ENCODE measurements at places on chromosomes 5 and 9.

- DNase-seq: no peak
Observed at GRCh38 chr5:2102819-2103776, 220.4 kb upstream of the IRX4 start.

- no peak for DNase-seq
Observed at GRCh38 chr5:110055302-110055701, 365.6 kb downstream of the MAN2A1 start.

- no peak for DNase-seq
Observed at GRCh38 chr5:56543441-56544388, 271.6 kb upstream of the MAP3K1 start.

- no peak for DNase-seq
Observed at GRCh38 chr5:95631255-95631958, 11.5 kb downstream of the GPR150 start.

DNA sequence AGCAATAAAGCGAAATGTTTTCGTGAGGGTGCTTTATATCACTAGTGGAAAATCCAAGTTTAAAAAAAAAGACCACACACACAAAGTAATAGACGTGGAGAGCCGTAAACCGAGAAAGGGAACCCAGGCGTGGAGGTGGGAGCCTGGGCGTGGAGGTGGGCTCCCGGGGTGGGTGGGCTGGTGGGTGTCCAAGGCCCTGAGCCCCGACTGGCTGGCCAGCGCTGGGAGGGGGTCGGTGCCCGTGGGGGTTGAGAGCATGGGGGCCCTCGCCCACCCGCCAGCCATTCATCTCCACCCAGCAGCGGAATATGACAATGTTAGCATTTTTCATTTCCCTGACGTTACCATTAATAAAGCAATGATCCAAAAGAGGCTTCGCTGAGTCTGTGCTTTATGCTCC, 135.0 kb downstream of the MVB12B start:
- no peak for DNase-seq

GRCh38 chr9:70402213-70402612, 12.2 kb downstream of the KLF9 start:
- DNase-seq: no peak

DNA sequence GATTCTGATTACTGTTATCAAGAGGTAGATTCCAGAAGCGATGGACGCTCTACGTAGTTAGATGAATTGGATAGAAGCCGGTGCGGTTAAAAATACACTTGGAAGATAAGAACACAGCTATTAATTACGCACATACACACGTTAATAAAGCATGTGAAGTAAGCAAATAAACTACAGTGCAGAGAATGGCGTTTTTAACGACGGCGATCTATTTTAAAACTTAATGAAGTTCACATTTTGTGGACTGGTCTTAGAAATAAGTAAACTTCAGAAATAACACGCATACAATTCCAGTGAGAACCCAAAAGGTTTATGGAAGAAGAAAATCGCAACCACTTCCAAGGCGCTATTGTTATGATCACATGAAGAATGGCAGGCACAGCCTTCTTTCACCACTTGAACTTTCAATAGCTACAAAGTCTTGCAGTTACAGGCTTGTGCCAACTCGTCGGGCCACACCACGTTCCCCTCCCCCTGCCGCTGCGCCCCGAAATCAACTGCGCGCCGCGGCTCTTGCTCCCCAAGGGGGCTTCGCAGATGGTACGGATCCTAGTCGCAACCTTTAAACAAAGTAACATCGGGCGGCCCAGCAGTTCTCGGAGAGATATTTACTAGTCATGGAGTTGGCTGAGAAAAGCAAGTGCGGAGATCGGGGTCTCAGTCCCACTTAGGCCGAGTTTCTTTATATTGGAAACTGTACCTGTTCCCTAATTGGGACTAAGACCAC, 866 bp upstream of the SEMA6A start:
- no peak for DNase-seq

GRCh38 chr5:176762489-176762888, 47.9 kb upstream of the UNC5A start:
- no peak for DNase-seq

- DNase-seq: no peak
Observed at GRCh38 chr5:120442694-120443093, 21.4 kb upstream of the PRR16 start.

GRCh38 chr9:127860260-127860659, 5.8 kb upstream of the ENG start:
- no peak for DNase-seq

DNA sequence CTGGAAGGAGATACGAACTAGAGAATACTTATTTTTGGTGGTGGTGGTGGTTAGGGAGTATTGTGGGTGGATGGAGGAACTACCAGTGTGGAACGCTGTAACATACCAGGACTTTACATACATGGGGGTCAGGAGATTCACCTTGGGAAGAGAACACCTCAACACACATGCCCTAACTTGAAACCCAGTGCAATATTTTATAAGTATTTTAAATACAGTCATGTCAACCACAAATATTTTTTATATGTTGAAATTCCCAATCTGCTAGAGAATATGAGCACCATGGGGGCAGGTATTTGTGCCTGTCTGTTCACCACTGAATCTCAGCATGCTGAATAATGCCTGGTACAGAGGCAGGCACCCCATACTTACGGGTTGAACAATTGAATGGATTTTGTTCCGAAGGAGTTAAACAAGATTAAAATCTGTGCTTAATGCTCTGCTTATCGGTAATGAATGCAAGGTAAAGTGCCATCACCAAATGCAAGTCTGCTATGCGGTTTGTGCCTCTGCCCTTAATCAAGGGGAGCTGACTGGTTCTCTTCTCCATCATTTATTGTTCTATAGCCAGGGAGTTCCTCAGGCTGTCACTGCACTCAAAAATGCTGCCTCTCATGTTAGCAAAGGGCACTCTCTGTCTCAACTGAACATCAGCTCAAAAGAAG, 65.3 kb downstream of the RASEF start:
- DNase-seq: no peak

DNA sequence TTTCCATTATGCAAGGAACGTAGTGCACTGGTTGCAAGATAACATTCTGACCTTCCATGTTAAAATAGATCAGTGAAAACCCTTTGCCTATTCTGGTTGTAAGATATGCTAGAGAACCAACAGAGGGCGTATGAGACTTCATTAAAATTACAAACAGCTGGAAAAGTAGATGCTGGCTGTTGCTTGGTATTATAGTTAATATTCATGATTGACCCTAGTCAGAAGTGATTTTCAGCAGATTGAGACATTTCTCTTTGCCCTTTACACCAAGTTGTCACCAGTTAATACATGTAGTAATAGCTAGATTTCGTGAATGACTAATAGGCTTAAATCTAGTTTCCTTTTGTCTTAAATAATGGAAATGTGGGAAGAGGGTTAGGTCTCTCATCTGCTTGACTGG, 13.8 kb upstream of the FGF18 start:
- DNase-seq: no peak

- DNase-seq: no peak
Observed at GRCh38 chr5:11054014-11054413, 293.0 kb upstream of the DAP start.

DNA sequence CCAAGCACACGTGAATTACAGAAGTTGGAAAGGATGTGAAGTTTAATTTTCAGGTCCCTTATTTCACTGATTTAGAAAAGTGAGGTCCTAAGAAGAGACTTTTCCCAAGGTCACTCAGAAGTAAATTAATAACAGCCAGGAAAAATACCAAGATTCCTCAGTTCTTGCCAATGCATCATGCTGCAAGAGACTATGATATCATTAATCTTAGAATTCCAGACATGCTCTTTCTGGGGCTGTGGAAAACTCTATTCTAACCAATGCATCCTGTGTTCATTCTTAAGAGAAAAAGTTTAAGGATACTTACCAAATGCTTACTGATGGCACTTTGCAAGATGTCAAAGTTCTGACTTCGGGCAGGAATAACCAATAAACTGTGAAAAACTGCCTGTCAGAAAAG, 42.8 kb downstream of the TEX10 start:
- no peak for DNase-seq

- no peak for DNase-seq
Observed at GRCh38 chr5:38456657-38457399, 99.6 kb downstream of the LIFR start.

GRCh38 chr9:14574173-14574572, 119.1 kb downstream of the ZDHHC21 start:
- no peak for DNase-seq

DNA sequence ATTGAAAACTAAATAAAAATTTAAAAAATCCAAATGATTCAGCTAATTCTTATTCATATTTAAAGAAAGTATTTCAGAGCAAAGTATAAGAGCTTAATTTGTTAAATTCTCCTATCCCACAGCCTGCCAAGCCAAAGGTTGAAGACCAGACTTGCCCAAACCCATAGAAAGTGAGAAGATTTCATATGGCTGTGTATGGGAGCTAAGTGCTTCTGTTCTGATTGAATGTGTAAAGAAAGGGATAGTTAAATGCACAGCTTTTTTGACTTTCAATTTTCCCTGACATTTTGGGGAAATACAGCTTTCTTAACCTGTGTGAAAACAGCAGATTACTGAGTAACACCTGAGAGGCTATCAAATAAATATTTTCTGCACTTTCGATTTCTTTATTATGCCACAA, 125.0 kb upstream of the MTAP start:
- DNase-seq: no peak

- DNase-seq: no peak
Observed at GRCh38 chr5:42858031-42858643, 46.4 kb upstream of the SELENOP start.

DNA sequence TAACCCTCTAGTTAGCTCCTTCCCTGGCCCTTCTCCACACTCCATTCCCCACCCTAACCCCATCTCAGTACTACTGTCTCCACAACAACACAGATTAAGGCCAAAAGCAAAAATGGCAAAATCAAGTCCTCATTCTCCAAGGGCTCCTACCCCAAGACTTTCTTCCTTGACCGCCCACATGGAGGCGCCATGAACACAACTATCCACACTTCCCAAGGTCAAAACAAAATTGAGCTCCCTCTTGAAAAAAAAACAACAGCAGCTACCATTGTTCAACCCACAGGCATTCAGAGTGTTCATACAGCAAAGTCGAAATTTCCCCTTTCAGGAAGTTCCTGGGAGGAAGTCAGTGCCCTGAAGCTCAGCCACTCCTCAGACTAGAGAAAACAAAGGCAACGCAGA, 54.4 kb downstream of the GNAQ start:
- DNase-seq: peak; percentile 37

- no peak for DNase-seq
Observed at GRCh38 chr9:111992523-111992922, 95.9 kb downstream of the UGCG start.

- DNase-seq: no peak
Observed at GRCh38 chr9:27078685-27079084, 30.3 kb upstream of the TEK start.

DNA sequence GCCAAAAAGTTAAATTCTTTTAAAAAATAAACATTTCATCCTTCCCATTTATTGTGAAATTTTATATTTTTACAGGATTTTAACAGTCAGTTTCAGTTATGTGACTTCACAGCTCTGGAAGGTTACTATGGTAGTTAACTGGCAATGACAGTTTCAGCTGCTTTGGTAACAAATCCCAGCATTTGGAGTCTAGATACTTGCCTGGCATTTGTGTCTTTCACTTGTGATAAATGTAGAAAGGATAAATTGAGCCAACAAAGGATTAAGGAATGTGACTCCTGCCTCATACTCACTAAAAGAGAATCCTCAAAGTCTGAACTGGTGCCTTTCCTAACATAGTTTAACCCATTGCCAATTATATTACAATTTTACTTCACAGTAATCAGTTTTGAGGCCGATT, 315.5 kb downstream of the FER start:
- no peak for DNase-seq

GRCh38 chr5:10610058-10610457, 46.2 kb downstream of the ANKRD33B start:
- no peak for DNase-seq

- no peak for DNase-seq
Observed at GRCh38 chr5:121726991-121727390, 124.7 kb upstream of the FTMT start.

DNA sequence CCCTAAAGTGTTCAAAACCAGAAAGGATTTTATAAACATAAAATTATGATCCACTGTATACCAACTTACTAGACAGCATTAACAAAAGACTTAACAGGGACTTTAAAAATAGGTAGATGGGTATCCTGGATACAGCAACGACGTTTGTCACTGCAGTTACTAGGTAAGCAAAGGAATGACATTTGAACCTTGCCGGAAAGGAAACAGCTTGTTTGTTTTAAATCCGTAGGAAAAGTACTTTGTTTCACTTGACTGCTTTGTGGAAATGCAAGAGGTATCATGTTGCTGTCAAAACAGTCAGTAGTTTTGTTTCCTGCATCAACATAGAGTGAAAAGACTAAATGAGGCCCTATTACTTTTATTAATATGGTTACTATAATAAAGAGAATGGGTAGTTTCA, 122.9 kb downstream of the CDC42SE2 start:
- no peak for DNase-seq

- no peak for DNase-seq
Observed at GRCh38 chr5:150675069-150675468, 14.0 kb downstream of the MYOZ3 start.

GRCh38 chr5:142725231-142726187, 39.6 kb upstream of the FGF1 start:
- no peak for DNase-seq

DNA sequence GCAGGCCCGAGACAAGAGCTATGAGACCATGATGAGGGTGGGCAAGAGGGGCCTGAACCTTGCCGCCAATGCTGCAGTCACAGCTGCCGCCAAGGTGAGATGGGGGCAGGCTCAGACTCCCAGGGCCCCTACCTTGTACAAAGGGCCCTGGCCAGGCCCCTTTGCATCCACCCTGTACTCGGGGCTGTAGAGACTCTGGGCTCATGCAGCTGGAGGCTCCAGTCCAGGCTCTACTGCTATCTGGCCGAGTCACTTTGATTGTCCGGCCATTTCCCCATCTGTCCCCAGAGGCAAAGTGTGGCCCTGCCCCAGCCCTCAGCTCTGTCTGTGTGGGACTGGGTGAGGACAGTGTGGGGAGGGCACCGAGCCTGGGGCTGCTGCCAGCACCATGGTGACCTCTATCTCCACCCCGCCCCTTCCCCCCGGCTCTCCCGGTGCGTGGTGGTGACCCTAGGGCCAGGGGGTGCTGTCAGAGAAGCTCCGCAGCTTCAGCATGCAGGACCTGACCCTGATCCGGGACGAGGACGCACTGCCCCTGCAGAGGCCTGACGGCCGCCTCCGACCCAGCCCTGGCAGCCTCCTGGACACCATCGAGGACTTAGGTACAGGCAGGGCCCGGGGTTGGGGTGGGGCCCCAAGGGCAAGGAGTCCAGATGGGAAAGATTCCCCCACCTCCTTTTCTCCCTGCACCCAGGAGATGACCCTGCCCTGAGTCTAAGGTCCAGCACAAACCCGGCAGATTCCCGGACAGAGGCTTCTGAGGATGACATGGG, 6.1 kb downstream of the REEP2 start:
- no peak for DNase-seq
